ENCODE measurements at places on chromosomes 16 and 17.

DNA sequence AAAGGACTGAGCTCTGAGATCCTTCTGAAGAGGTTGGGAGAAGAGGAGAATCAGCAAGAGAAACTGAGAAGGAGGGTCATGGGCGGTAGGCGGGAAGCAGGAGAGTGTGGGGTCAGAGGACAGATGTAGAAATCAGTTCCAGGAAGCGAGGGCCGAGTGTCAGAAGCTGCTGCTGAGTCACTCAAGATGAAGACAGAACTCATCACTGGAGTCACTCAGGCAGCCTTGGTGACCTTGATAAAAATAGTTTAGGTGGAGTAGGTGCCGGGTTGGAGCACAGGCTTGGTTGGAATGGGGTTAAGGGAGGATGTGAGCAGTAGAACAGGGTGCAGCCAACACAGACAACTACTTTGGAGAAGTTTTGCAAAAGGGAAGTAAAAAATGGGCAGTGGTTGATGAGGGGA is 6.1 kb upstream of the ITGAM start:
- DNase-seq: no peak

DNA sequence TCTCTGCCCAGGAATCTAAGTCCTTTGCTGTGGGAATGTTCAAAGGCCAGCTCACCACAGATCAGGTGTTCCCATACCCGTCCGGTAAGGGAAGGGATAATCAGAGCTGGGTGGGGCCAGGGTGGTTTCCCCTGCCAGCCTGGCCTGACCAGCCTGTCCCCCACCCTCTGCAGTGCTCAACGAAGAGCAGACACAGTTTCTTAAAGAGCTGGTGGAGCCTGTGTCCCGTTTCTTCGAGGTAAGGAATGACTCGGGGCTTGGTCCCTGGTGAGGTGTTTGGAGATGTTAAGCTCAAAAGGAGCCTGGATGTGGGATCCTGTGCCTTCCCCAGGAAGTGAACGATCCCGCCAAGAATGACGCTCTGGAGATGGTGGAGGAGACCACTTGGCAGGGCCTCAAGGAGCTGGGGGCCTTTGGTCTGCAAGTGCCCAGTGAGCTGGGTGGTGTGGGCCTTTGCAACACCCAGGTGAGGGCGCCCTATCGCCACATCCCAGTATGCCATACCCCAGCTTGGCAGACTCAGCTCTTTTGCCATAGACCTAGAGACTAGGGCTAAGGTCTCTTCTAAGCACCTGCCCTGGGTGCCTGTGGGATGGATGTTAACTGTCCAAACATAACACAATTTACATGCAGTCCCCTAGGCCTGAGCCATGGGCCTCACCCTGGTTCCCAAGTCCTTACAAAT is 997 bp downstream of the ACADVL start:
- peak; percentile 51 for DNase-seq

GRCh38 chr17:39194985-39195524 is 2.4 kb downstream of the CACNB1 start:
- DNase-seq: peak; percentile 29

DNA sequence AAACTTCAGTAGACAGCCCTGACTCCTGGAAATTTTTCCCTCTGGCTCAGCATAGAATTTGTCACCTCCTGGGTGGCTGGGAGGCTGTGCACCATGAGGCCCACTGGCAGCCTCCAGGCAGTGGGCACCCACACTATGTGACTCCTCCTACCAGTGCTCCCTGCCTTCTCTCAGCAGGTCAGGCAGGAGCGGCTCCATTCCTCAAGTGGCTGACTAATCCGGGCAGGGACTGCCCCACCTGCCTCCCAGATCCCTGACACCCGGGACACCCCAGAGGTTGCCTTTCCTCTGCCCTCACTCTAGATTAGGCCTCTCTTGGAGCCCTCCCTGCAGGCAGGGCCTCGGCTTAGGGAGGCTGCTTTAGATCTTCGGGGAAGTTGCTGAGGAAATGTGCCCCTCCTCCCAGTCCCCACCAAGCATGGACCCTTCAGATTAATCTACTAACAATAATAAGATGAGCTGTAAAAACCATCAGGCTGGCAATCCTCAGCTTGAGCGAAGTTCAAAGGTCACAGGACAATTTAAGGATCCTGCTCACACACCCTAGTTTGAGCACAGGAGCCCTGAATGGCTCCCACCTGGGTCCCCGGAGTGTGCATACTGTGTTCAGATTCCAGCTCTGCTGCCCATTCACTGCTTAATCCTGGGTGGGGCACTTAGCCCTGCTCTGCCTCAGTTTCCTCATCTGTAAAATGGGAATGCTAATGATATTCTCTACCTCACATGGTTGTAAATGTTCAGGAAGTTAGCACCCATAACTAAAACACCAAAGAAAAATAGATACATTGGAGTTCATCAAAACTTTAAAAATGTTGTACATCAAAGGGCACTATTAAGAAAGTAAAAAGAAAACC is 10.0 kb upstream of the MYCBPAP start:
- no peak for DNase-seq

DNA sequence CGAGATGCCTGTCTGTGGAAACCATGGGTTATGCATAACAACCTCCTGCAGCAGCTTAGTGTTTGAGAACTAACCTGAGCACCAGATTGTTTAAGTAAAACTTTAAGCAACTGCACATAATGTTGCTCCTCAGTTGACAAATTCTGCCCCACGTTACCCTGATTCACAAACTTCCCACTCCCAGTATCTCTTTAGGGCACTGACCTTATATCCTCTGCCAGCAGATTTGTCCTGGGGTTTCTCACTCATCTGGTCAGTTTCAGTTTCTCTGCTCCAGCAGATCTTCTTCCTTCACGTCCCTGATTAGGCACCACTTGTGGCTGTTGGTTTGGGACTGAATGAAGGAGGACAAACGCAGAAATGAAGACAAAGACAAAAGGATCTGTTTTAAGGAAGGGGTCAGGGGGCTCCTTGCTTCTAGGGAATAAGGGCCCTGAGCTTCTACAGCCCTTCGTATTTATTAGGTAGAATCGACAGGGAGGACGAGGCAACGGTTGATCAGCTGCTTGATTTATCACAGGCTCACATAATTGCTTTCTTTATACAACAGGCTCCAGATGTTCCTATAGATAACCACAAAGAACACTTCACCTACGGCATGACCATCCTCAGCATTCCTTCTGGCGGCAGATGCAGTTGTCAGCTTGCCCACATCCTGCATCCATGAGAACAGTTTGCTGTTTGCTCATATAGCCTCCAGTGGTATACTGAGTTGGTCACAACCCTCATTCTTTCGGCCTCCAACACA is 13.5 kb upstream of the ZNF689 start:
- DNase-seq: no peak

GRCh38 chr16:67104061-67104460 is 5.7 kb upstream of the PHAF1 start:
- DNase-seq: no peak

DNA sequence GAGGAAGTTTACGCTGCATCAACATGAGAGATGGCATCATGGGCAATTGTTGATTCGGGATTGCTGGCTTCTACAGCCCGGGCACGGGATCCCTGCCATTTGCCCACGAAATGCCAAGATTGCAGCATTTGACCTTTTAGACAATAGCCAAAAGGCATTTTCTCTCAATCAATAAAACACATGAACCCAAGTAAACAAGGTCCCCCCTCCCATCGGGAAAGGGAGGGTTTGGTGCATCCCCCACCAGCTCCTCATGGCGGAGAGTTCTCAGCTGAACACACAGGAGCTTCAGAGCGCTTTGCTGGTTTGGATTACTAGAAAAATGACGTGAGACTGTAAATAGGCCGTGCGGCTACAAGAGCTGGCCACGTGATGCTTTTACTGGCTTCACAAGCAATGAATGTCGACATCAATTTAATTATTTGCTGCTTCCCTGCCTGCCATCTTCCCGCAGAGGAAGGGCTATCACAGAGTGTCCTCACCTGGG is 147.6 kb downstream of the C16orf95 start:
- DNase-seq: no peak

DNA sequence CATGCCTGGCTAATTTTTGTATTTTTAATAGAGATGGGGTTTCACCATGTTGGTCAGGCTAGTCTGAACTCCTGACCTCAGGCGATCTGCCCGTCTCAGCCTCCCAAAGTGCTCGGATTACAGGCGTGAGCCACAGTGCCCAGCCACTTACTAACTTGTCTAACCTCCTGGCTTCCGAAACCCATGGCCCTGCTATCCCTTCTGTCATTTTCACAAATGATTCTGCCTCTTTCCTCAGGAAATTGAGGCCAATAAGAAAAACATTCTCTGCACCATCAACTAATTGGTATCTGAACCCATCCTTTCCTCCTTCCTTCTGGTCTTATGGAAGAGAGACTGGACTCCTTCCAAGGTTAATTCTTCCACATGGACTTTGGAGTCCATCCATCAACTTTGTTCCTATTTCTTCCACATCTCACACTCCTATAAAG is 27.9 kb upstream of the TNRC6A start:
- no peak for DNase-seq

DNA sequence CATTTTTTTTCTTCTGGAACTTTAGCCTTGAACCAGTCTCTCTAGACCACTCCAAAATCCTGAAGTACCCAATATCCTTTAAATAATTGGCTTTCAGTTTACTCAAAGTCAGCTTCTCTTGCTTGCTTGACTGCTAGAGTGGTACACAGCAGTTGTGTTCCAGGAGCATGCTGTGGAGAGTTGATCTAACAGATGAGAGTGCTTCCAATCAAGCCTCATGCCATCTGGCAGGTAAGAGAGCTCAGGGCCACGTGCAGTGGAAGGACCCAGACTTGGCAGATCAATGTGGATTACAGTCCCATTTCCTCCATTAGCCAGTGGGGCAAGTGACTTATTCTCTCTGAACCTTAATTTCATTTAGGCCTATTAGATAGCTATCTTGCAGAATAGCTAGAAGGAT is 15.7 kb downstream of the CNEP1R1 start:
- DNase-seq: no peak

DNA sequence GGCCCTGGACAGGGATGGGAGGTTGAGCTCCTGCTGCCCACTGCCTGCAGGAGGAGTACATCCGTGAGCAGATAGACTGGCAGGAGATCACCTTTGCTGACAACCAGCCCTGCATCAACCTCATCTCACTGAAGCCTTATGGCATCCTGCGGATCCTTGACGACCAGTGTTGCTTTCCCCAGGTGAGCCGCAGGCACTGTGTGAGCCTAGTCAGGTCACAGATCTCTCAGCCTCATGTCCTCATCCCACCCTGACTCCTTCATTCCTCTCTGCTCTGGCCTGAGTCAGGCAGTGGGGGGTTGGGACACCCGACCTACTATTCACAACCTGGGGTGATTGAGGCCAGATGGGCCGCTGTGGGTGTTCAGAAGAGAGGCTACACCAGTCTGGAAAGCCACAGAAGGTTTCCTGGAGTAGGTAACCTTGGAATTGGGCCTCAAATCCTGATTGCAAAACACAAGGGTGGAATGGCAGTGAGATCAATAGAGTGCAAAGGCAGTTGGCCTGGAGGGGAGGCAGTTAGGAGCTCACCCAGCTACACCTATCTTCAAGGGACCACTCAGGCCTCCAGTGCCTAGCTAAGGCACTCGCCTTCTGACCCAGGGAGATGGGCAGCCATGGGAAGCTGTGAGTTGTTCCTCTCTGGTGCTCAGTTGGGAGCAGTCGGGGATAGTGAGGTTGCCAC is 29.7 kb downstream of the MYO15A start:
- no peak for DNase-seq

GRCh38 chr17:43530288-43531081 is 15.7 kb downstream of the ETV4 start:
- no peak for DNase-seq

GRCh38 chr16:8959921-8960787 is 3.6 kb downstream of the USP7 start:
- DNase-seq: peak; percentile 44

GRCh38 chr17:9259419-9259818 is 238.1 kb downstream of the NTN1 start:
- DNase-seq: no peak

- DNase-seq: no peak
Measured at GRCh38 chr17:50508573-50509460, 578 bp downstream of the MYCBPAP start.

DNA sequence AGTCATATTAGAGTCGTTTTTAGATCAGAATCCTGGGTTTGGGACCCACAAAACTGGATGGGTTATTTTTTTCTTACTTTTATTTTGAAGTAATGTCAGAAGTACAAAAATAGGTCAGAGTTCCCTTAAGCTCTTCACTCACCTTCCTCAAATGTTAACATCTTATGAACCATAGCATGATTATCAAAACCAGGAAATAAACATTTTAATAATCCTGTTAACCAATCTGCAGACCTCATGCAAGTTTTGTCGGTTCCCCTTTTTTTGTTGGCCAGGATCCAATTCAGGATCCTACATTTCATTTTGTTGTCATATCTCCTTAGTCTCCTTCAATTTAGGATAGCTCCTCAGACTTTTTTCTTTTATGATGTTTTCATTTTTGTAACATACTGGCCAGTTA is 162.0 kb downstream of the CHD9 start:
- no peak for DNase-seq

DNA sequence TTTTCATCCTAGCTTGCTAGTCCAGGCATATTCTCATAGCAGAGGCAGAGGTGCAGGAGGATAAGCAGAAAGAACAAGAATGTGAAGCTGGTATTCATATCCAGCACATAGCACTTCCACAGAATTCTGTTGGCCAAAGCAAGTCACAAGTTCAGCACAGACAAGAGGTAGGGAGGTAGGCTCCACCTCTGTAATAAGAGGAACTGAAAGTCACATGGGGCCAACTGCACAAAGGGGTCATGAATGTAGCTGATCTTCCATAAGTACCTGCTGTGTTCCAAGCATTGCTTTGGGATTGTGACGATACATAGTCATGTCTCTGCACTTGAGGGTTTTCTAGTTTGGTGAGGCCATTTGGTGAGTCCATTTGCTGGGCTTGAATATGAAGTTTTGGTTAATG is 110.8 kb upstream of the MPHOSPH6 start:
- no peak for DNase-seq

- DNase-seq: no peak
Measured at GRCh38 chr17:67156269-67157199, 88.5 kb downstream of the HELZ start.

DNA sequence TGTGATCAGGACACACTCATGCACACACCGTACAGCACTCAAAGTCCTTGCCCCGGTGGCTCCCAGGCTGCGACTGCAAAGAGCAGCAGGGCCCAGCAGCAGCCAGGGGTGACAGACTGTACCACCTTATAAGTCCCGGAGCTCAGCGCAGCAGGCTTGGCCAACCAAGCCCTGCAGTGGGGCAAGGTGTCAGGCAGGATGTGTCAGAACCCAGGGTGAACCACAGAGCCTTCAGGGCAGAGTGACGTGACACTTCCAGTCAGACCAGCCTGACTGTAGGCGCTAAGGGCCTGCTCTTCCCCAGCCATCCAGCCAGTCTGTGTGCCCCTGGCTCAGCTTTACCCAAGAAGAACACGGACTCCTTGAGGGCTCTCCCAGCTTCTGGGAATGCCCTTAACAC is 204.1 kb downstream of the COPRS start:
- DNase-seq: no peak
